Neuronal stem cell (in vitro differentiated cells): ENCODE measurements at places on chromosomes 4 and X.

DNA sequence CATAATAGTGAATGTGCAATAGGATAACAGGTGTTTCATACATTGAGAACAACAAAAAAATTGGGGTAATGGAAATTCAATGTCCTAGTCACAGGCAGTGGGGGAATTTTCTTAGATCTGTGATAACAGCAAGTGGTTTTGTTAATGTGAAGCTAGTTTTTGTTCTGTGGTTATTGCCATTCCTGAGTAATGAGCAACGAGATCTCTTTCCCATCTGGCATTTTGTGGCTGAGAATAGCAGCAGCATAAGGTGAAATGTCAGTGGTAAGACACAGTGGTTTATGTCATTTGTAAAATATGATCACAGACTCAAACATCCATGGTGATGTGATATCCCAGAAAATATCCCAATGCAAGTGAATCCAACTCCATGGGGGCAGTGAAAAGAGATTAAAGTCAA is 497.5 kb downstream of the KCNIP4 start:
- DNase-seq, result no peak

- DNase-seq, result no peak
Measured at GRCh38 chr4:616911-617643, 8.3 kb upstream of the PDE6B start.

DNA sequence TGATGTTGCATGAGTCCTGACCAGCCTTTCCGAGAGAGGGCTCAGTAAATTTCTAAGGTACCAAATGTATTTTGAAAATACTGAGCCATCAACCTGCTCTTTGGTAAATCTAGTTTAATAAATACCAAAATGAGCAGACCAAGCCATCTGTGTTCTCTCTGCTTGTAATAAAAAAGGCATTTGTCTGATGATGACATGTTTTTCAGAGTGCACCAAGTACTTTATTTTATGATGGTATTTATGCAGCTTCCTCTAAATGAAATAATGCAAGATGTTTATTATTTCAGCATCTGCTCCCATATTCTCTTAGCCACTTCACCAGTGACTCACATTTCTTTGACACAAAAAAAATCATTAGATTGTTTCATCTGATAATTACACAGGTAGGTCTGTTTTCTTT is 700.5 kb downstream of the TRIML1 start:
- no peak for DNase-seq

DNA sequence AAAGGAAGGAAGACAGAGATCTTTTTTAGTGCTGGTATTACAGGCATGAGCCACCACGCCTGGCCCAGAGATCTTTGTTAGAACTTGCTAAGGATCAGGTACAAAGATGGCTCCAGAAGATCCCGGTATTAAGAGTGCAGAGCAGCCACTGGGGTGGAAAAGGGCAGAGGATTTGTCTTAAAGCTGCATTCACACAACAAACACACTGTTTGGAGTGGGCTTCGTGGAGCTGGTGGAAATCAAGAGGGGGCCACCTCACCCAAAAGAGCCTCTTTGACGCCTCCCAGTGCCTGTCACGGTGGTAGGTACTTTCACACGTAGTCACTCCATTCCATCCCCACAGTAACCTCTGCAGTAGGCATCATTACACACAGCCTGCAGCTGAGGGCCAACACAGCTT is 13.3 kb downstream of the HELT start:
- DNase-seq, result no peak

DNA sequence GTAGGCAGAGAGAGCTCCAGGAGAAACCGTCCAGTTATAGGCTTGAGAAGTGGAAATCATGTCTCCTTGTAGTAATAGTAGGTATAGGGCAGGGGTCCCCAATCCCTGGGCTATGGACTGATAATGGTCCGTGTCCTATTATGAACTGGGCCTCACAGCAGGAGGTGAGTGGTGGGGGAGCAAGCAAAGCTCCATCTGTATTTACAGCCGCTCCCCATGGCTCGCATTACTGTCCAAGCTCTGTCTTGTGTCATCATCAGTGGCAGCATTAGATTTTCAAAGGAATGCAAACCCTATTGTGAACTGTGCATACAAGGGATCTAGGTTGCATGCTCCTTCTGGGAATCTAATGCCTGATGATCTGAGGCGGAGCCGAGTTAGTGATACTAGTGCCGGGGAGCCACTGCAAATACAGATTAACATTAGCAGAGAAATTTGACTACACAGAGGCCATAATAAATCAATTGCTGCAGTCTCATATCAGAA is 67.6 kb downstream of the MRPL1 start:
- no peak for DNase-seq

DNA sequence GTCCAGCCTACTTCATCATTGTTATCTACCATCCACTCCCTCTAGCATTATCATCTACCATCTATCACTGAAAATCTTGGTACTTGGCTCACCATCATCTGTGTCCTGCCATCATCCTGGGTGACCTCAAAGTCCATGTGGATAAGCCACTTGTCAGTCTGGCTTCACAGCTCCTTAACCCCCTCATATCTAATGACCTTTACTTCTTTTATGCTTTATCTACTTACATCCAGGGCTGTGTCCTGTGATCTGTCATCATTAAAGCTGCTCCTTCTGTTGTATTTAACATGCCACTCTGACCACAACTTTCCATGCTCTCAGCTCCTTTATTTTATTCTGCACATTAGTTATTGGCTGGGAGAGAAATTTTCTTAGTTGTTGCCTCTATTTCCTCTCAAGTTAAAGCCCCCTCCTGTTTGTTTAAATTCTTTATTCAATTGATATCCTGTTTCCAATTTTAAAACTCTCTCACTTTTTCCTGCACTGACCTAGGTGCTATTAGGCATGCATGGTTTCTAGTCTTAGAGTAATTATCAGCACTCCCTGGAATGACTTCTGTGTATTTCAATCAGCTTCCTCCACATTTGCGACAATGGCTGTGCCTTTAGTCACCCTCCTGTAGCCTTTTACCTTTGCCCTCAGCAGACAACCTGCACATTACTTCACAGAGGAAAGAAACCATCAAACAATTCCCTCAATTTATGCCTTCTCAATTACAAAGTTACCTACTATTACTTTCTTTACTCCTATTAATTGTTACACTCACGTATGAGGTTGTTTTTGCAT is 8.1 kb upstream of the FABP2 start:
- DNase-seq, result no peak

GRCh38 chr4:7867701-7868435 is 71.8 kb downstream of the AFAP1 start:
- no peak for DNase-seq

GRCh38 chrX:74902806-74903205 is 22.4 kb downstream of the NEXMIF start:
- no peak for DNase-seq

- DNase-seq, result no peak
Measured at GRCh38 chr4:164483711-164484110, 270.2 kb upstream of the SMIM31 start.

- DNase-seq, result no peak
Measured at GRCh38 chr4:125464146-125464545, 149.4 kb downstream of the FAT4 start.

- DNase-seq, result peak; percentile 24
Measured at GRCh38 chr4:174521800-174522182, 497 bp downstream of the HPGD start.

- DNase-seq, result no peak
Measured at GRCh38 chr4:137794764-137795254, 262.5 kb upstream of the PCDH18 start.

GRCh38 chr4:110008540-110008939 is 95.9 kb downstream of the EGF start:
- DNase-seq, result no peak

- DNase-seq, result no peak
Measured at GRCh38 chr4:70844180-70844579, 4.5 kb upstream of the GRSF1 start.

DNA sequence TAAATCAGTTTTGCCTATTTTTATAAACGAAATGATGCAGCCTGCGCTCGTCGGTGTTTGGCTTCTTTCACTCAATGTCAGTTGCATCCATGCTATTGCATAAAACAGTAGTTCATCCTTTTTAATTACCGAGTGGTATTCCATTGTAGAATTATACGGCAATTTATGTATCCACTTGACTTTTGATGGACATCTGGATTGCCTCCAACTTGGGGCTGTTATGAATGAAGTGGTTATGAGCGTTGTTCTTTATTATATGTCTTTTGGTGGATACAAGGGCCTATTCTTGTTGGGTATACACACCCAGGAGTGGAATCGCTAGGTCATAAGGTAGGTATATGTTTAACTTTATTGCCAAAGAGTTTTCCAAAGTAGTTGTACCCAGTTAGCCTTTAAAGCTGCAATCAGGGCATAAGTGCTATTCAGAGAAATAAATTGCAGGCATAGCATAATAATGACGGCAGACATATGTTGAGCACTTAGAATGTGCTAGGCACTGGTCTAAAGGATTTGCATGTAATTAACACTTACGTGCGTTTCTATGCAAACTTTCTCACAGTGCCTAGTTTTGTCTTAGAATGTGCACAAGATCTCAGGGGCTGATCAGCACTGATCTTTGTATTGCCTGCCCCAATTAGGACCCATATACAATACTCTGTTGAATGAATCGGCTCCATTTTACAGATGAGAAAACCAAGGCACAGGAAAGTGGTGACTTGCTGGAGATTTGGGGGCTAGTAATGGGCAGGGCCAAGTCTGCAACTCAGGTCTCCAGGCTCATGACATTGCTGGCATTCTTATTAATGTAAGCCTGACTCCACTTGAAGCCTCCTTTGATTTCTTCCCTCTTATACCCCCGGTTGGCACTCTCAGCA is 407.0 kb downstream of the BCOR start:
- no peak for DNase-seq

DNA sequence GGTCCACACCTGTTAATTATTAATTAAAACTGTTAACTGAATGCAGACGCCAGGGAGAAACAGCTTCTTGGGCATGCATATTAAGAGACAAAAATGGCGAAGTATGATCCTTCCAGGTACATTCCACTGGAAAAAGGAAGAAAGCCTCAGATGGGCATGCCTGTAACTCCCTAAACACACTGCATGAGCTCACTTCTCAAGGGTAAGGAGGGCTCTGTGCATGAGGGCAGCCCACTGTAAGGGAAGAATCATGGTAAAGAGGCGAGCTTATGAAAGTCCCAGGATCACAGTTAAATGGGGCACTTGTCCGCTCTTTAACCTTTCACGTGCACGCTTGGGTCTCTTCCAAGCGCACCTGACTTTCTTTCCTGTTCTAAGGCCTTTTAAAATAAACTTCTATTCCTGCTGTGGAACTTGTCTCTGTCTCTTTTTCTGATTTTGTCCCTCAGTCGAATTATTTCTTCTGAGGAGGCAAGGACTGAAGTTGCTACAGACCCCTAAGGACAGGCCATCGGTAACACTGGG is 321.7 kb downstream of the PPP1R2C start:
- no peak for DNase-seq

- DNase-seq, result no peak
Measured at GRCh38 chrX:136733613-136734012, 47.1 kb downstream of the ARHGEF6 start.

GRCh38 chr4:146342600-146343192 is 128.4 kb downstream of the REELD1 start:
- no peak for DNase-seq

- DNase-seq, result no peak
Measured at GRCh38 chrX:100615005-100615404, 21.6 kb downstream of the TSPAN6 start.

DNA sequence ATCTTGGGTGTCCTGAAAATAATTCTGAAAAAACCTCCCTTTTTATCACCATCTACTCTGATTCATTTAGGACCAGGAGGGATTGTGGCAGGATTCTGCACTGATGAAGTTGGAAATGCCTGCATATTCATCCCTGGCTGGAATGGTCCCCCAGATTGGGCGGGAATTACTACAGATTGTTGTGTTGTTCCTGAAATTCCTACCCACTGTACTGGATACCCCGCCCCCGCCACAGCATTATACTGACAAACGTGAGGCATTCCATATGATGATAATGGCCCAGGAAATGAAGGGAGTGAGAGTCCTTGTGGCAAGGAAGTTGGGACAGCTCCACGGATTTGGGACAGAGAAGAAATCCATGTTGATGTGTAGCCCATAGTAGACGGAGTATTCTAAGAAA is 15.2 kb upstream of the FAM120C start:
- no peak for DNase-seq

- no peak for DNase-seq
Measured at GRCh38 chr4:2126309-2127043, 67.3 kb downstream of the NAT8L start.

GRCh38 chrX:9148615-9149399 is 114.9 kb upstream of the FAM9B start:
- no peak for DNase-seq

GRCh38 chrX:43643201-43643600 is 12.9 kb upstream of the MAOA start:
- no peak for DNase-seq

GRCh38 chrX:39929379-39930025 is 168.3 kb downstream of the BCOR start:
- no peak for DNase-seq

- DNase-seq, result peak; percentile 17
Measured at GRCh38 chr4:143482840-143483239, 30.7 kb upstream of the SMARCA5 start.

- no peak for DNase-seq
Measured at GRCh38 chrX:53445977-53446376, 11.8 kb upstream of the HSD17B10 start.

DNA sequence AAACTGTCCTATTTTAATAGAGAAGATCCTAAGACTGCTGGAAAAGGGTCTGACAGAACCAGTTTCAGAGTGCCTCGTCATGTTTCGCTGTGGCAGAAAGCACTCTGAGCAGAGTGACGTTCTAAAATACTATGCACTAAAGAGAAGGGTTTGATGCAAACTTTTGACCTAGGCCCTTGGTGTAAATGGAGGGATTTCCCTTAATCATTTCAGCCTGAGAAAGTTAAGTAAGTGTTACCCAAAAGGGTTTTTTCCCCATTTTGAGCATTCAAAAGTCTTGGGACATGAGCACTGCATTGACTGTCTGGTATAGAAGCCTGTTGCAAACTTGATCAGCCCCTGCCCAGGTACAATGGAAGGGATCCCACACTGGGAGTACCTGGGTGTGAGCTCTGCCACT is 157.5 kb upstream of the ATOH1 start:
- no peak for DNase-seq

- no peak for DNase-seq
Measured at GRCh38 chr4:114907568-114907967, 205.9 kb downstream of the NDST4 start.

- no peak for DNase-seq
Measured at GRCh38 chr4:89109841-89110540, 1.3 kb upstream of the TIGD2 start.

DNA sequence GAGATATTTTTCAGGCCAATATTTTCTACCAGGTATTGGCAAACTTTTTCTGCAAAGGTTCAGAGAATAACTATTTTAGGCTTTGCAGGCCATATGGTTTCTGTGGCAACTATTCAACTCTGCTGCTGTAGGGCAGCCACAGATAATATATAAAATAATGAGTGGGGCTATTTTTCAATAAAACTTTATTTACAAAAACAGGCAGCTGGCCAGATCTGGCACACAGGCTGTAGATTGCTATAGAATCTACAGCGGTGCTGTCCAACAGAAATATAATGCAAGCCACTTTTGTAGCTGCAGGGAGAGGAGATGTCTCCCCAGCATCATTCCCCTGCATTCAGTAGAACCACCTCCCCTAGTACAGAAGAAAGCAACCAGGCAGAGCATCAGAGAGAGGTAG is 97.6 kb upstream of the BCOR start:
- DNase-seq, result no peak

GRCh38 chr4:113637823-113638561 is 123.5 kb downstream of the CAMK2D start:
- no peak for DNase-seq
